ENCODE measurements at places on chromosomes 7 and 10. TPM values are rescaled to one million over a fixed set of nuclear protein-coding genes. Genes with fewer than 3 reads are reported as not detected.

GRCh38 chr10:7968510-7969112, 85.9 kb upstream of the GATA3 start:
- no peak for DNase-seq

GRCh38 chr7:134692344-134692705, 45.7 kb downstream of the BPGM start:
- DNase-seq: no peak

DNA sequence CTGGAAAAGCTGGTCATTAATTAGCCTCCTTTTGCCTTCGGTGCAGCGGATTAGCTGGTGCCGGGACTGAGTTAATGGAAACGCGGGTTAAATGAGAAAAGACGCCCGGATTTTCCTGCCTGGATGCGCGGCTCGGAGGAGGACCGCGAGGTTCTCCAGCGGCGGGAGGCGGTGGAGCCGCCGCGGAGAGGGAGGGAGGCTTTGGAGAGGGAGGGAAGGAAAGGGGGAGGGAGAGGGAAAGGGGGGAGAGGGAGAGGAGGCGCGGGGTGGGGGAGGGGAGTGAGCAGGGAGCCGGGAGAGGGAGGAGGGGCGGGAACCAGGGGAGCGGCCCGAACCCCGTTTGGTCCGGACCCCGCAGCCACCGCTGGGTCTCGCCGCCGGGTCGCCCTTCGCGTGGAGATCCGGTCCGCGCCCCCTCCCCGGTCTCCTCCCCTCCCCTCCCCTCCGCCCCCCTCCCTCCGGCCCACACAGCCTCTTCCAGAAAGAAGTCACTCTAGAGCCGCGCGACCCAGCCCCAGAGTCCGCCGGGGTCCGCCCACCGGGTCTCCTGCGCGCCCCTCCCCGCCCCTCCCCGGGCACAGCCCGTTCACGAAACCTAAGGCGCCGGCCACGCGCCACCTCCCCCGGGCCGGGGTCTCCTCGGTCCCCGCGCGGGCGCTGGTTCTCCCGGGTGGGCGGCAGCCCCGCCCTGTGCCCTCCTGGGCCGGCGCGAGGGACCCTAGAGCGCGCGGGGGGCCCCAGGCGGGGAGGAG, 347.5 kb downstream of the DNAJB6 start:
- DNase-seq: no peak

- DNase-seq: no peak
These were observed 384.7 kb upstream of the FZD8 start for GRCh38 chr10:36026656-36027390.

DNA sequence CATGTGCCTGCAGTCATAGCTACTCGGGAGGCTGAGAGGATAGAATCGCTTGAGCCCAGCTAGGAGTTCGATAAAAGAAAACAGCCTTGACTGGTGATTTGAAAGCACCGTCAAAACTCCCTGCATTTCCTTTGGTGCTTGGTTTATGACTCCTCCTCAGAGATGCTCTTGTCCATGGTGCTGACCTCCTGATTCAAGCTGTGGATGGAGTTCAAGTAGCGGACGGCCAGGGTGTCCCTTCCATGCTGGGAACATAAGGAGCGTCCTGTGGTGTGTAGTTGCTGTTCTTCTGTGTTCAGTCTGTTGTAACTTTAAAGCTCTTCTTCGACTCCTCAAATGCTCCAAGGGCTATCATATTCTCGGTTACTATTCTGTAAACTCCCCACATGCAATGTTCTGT, 382.5 kb upstream of the KIAA1217 start:
- peak; percentile 4 for DNase-seq

SEC61A2 gene
- polyA plus RNA-seq: 10.1 TPM
